ENCODE measurements at places on chromosomes 11 and 22.

DNA sequence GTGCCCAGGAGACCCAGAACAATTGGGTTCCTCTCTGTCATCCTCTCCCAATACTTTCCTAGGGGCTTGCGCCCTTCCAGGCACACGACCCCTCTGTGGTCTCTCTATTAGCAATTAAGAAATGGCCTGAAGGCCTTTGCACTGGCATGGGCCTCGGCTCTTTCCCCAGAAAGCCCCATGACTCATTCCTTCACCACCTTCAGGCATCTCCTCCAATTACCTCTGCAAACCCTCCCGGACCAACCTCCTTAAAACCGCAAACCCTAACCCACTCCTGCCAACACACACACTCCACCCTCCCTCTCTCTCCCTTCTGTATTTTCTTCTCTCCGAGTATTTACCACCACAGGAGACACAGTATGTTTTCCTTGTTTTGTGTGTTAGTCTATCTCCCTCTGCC, 36.7 kb downstream of the LARGE1 start:
- no peak for DNase-seq

DNA sequence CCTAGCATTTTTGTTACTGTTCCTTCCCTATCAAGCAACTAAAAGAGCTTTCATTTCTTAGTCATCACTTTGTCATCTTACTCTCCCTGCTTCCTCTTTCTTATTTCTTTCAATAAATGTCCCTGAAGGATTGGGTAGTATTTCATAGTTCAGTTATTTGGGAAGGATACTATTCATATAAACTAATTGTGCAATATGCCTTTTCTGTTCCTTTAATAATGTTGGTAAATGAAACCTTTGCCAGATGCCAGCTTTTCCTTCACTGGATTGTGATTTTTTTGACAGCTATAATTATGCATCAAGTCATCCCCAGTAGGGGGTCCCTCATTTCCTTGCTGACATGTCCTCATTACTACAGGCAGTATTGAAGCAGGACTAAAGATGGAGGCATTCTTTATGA, 101.7 kb downstream of the ATM start:
- peak; percentile 18 for DNase-seq

- DNase-seq = no peak
Measured at GRCh38 chr11:42239188-42239587, 779.7 kb upstream of the LRRC4C start.

- DNase-seq = no peak
Measured at GRCh38 chr11:116414357-116414880, 358.4 kb downstream of the BUD13 start.

DNA sequence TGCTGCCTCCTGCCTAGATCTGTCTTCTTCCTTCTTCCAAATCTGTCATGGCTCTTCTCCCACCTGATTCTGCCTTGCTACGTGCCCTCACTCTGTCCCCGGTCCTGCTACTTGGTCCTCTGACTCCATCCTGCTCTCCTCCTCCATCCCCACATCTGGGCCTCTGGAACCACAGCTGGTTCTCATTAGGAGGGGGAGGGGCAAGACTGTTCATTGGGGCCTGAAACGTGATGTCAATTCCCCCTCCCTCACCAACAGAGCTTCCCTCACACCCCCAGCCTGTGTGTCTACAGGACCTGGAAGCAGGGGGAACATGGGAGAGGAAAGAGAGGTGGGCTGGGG, 9.1 kb downstream of the DCHS1 start:
- DNase-seq = peak; percentile 86

DNA sequence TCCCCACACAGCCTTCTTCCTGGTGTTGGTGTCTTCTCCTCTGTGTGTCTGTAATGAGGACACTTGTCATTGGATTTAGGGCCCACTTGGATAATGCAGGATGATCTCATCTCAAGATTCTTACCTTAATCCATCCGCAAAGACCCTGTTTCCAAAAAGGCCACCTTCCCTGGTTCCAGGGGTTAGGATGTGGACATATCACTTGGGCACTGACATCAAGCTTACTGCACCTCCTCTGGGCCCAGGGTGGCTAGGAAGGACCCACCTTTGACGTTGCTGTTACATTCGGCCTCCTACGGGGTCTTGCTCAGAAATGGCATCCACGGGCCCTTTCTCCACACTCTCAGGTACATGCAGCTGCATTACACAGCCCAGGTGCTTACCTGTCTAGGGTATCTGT, 535.9 kb downstream of the BRD1 start:
- no peak for DNase-seq

- DNase-seq = peak; percentile 17
Measured at GRCh38 chr11:77557553-77557952, 32.2 kb upstream of the AQP11 start.

GRCh38 chr11:45928535-45929215, 6.2 kb downstream of the LARGE2 start:
- DNase-seq = no peak

DNA sequence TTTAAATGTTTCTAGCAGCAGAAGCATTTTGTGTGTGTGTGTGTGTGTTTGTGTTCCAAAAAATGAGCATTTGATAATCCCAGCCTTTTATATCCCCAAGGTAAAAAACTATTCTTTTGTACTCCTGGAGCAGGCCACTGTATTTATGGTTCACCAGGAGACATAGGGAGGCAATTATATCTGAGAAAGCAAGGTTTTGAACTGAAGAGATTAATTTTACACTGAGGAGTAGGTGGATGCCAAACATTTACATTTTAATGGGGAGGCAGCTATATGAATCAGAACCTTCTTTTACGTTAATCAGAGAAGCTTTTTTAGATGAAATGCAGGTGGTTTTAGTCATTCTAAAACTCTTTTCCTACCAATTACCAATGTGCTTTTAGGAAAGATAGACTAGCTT, 1374.0 kb upstream of the TENM4 start:
- no peak for DNase-seq

DNA sequence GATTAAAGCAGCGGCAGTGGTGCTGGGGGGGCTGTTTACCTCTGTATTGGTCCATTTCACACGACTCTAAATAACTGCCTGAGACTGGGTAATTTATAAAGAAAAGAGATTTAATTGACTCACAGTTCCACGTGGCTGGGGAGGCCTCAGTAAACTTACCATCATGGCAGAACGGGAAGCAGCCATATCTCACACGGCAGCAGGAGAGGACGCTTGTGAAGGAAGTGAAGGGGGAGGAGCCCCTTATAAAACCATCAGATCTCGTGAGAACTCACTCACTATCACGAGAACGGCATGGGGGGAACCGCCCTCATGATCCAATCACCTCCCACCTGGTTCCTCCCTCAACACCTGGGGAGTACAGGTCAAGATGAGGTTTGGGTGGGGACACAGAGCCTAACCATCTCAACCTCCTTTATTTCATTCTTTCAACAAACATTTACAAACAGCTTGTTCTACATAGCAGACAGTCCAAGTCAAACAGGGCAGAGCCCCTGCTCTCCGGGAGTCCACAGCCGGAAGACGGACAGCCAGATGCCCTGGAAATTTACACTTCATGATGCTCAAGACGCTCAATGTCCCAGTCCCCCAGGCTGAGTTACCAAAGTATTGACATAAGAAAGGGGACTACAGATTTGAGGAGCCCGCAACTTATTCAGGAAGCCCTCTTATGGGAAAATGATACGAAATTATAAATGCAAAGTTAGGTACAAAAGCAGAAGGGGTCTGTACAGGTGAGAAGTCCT, 26.3 kb upstream of the HMGXB4 start:
- no peak for DNase-seq

GRCh38 chr22:37663521-37664140, 5.1 kb downstream of the PDXP start:
- DNase-seq = no peak

Data from Kasumi-1 (cell line).